ENCODE measurements at places on chromosomes 3 and 15.

GRCh38 chr3:177624528-177625495 lies 427.5 kb upstream of the TBL1XR1 start:
- ATAC-seq, result no peak

GRCh38 chr3:63726656-63727055 lies 74.2 kb downstream of the SNTN start:
- ATAC-seq, result no peak

DNA sequence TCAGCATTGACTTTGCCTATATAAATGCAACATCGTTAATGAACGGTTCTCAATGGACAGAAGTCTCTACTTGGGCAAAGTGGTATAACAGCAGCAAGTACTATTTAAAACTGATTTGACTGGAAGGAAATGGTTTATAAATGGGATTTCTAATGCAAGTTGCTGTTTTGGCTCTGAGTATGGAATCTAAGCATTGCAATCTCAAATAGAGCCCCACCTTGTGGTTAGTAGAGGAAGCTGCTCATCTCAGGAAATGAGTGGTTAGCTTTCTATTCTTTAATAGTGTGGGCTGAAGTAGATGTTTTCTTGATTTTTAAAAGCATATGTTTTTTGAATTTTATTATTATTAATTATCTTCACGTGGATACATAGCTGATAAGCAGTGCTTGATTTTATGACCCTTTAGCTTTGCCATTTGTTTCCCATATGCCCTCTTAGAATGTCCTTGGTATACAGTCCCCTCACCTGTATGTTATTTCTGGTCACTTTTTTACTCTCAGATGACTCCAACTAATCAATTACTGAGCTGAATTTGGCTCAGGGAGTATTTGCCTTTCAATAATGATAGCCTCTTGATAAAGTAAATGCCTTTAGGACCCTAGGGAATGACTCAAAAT lies 67.1 kb downstream of the OXSM start:
- peak; percentile 65 for ATAC-seq

- peak; percentile 58 for ATAC-seq
These were observed 44.8 kb upstream of the RPL32 start for GRCh38 chr3:12886106-12886679.

DNA sequence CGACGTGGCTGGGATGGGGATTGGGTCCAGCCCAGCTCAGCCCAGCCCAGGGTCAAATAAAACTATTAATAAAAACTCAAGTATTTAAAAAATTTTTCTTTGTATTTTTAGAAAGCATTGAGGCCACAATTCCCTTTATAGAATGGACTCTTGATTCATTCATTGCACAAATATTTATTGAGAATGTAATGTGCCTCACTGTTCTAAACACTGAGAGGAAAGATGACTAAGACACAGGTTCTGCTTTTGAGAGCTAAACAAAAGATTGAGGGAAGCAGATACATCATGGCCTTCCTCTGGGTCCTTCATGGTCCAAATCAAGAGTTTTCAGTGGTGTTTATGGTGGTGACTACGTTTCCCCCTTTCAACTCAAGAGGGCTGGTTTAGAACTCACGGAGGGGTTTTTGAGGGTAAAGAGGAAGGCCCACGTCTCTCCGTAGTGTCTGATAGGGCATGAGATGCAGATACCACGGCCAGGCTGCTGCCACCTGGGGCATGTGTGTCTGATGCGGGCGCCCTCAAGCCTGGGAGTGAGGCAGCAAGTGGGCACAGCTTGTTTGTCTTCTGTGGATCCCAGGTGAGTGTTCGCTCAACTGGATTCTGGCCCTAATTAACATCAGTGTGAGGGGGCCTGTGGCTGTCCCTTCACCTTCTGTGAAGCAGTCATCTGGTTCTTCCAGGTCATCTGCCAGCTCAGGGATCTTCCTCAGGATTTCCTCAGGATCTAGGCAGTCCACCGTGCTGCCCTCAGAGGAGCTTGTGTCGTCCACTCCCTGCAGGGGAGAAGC lies 73.5 kb upstream of the SCN5A start:
- ATAC-seq, result no peak

DNA sequence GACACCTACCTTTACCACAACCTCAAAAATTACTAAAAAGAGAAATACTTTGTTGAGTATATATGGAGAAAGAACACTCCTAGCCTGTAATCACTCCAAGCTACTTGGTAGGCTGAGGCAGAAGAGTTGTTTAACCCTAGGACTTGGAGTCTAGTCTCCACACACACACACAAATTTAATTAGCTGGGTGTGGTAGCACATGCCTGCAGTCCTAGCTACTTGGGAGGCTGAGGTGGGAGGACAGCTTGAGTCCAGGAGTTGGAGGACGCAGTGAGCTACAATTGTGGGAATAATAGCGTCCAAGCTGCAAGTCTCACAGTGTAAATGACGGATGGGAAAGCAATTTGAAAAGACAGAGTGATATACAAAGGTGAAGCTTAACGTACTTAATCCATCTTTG lies 50.5 kb downstream of the LDHAL6B start:
- no peak for ATAC-seq

- ATAC-seq, result no peak
These were observed 27.9 kb downstream of the ZNF710 start for GRCh38 chr15:90029024-90029423.

DNA sequence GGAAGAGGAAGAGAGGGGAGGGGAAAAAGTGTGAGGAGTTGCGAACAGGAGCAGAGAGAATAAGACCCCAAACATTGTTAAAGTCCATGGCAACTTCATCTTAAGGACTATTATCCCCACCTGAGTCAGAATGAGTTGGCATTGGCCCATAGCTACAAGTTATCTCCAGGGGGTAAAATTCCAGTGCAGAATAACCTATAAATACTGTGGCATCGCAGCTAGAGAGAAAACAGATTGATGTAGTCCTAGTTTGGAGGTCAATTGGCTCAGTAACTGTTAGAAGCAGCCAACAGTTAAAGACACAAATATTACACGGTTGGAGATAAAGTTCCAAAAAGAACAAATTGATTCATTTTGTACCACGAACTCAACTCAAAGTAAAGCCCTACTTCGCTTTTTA lies 313.9 kb upstream of the CCDC54 start:
- no peak for ATAC-seq

DNA sequence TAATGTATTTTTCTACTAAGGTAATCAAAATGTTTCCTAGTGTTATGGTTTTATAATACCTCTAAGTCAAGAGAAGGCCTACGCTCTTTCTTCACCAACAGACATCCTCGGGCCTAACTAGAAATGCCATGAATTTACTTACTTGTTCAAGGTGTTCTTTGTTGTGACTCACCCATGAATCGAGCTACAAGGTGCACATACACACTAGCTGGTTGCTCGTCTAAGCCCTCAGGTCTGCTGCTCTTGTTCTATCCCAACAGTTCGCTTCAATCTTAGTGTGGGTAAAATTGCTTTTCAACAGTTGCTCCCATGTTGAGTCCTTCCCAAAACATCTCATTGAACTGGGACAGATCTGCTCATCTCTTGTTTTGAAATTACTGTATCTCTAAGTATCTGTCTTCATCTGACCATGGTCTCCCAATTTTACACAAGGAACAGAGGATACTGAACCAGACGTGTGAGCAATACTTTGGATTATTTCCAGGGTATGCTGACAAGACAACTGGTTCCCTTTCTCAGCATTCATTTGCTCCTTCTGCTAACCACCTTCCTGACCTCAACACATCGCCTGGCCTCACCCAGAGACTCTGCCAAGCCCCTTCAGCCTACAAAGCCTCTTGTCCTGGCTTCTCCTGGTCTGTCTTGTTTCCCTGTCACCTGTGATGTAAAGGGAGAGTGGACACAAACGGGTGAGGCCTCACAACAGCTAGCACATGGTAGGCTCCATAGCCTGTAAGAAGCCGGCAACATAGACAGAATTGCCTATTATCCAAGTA lies 84.2 kb downstream of the NEDD4 start:
- no peak for ATAC-seq

DNA sequence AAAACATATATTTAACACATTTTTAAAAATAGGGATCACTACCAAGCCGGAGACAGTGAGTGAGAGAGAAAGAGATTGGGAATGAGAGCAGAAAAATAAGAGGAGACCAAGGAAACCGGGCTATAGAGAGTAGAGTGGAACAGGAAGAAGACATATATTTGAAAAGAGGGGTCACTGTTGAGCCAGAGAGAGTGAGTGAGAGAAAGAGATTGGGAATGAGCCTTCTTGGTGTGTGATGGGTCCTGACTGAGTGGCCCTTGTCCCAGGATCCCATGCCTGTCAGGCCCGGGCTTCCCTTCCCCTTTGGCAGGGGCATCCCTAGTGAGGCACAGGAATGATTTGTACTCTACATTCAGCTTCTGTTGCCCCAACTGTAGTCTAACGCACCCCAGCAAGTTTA lies 646.6 kb downstream of the NTRK3 start:
- no peak for ATAC-seq

DNA sequence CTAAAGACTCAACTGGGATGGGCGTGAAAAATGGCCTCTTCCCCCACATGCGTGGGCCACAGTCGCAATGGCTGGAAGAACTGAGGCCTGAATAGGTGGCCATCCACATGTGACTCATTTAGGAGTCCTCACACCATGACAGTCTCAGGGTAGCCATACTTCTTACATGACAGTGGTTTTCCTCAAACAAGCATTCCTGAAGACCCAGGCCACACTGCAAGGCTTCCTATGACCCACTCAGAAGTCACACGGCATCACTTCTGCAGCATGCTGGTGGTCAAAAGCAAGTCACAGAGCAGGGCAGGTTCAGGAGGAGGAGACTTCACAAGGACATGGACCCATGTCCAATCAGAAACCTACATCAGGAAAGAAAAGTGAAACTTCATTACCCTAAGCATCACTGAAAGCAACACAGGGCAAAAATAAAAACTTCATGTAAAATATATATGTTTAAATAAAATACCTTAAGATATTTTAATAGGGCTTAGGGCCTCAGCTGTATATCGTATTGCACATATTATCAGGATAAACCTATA lies 257.1 kb downstream of the OPA1 start:
- no peak for ATAC-seq

GRCh38 chr3:185984203-185984602 lies 46.4 kb upstream of the TRA2B start:
- no peak for ATAC-seq

DNA sequence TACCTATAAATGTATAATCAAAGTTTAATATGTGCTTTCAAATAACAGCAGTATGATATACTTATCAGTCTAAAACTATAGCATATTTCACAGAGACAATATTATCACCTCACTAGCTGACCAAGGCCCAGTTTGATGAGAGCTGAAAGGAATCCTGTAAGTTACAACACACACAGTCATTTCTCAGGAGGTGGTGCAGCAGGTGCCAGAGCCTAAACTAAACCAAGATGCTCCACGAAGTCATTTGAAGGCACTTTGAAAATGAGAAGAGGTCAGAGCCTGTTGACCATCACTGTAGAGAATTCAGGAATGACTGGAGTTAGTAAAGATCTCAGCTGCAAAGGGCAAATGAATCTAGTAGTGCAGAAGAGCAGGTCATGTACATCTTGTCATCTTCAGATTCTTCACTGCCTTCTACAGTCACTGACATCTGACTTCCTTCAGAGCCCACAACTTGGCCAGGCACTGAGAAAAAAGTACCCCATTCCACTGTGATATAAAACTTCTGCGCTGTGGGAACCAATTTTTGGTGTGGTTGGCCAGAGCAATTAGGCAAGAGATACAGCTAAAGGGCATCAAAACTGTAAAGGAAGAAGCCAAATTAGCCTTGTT lies 7.9 kb downstream of the GBE1 start:
- no peak for ATAC-seq

DNA sequence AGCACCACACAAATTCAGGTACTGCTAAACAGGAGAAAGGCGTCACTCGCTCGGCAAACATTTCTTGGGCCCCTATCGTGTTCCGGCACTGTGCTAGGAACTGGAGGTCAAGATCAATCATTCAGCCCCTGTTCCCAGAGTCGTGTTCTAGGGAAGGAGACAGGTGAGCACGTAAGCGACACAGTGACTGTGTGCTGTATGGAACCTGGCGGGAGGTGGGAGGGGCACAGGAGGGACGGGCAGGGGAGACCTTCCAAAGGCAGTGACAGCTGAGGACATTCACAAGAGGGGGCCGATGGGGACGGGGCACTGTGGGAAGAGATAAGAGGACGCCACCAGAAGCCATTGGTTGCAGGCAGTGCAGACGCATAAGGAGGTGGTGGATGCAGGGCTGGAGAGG lies 32.2 kb downstream of the BDH1 start:
- no peak for ATAC-seq

DNA sequence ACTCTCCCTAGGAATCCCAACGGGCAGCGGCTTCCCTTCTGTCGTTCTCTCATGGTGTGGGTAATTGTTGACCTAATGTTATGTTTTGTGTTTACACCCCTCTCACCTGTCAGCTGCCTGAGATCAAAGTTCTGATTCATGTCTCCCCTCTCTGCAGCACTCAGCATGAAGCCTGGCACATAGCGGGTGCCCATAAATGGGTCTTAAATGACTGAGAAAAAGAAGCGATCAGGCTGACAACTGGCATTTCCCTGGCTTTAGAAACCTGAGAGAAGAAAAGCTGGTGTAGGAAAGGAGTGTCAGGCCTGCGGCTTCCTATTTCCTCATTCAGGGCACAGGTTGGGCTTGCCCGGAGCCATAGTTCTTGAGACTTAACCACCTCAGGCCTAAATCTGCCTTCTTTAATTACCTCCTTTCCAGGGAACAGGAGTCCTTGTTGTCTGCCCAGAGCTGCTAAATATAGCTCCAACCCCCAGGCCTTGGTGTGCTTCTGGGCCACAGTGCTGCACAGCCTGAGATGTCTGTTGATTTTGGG lies 31.8 kb downstream of the LPP start:
- ATAC-seq, result no peak

- no peak for ATAC-seq
These were observed 870.2 kb downstream of the SI start for GRCh38 chr3:164208048-164208447.

DNA sequence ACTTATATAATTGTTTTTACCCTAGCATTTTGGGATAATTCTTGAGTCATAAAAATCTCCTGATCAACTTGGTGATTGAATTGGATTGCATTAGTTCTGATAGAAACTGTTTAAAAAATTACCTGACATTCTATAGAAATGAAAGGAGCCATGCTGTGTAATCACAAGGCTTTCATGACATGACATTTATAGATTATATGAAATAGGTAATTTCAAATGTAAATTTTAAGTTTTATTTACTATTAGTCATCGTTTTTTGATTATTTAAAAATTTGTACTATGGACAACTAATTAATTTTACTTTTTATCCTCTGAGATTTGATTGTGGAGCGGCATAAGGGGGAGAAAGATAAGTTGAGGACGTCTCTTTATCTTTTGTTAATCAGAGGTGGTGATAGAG lies 12.3 kb upstream of the CHD2 start:
- no peak for ATAC-seq

GRCh38 chr3:168470380-168470779 lies 374.7 kb upstream of the GOLIM4 start:
- ATAC-seq, result no peak

Measured in stimulated activated memory B cell treated with anti-CD40 and anti-IgM and Interleukin-4, amounts not matched to agents 10 μg/mL and 1 μg/mL and 100 μg/mL, for 72 hours (primary cell).